Urothelium cell line (cell line): ENCODE measurements at places on chromosomes 4 and X.

DNA sequence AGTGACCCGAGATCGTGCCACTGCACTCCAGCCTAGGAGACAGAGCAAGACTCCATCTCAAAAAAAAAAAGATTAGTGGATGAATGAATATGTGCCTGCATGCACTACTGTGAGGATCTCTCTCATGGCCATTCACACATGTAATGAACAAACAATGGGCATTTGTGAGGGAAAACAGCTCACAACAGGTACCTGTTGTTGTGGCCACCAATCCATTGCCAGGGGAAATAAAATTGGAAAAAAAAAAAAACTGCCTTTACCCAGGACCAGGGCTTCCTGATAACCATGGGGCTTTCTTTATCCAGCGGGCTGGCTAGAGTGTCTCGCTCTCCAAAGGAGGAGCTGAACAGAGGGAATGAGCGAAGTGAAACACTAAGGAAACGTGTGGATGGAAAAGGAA lies 7.4 kb downstream of the SCD5 start:
- no peak for DNase-seq

DNA sequence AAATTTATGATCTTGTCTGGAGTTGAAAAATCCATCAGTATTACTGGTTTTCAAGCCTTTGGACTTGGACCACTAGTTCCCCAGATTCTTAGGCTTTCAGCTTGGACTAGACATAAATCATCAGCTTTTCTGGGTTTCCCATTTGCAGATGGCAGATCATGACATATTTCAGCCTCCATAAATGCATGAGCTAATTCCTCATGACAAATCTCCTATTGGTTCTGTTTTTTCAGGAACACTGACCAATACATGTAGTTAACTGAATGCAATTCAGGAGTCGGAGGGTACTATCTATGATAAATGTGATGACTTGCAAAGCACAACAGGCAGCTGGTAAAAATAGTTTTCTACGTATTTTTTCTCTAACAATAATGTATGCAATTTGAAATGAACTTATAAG lies 635.6 kb downstream of the TRAM1L1 start:
- no peak for DNase-seq

DNA sequence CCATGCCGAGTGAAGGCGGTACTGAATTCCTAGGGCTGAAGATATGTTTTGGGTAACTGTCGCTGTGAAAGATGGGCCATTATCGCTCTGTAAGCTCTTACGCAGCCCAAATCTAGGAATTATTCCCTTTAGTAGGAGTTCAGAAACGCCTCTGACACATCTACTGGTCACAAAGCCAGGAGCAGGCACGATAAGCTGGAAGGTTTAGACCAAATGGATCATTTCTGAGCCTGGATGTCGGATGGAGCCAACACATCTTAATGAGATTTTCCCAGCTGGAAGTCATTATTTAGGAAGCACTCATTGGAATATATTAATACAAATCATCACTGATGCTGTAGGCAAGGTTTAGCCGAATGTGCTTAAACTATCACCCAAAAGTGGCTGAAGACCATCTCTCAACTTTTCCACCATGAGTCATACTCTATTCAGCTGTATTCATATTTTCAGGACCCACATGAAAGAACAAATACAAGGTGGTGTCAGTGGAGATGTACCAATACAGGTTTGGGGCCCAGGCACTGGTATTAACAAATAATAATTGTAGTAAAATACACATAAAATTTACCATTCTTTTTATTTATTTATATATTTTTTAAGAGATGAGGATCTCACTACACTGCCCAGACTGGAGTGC lies 34.2 kb upstream of the ATRX start:
- no peak for DNase-seq

- DNase-seq: no peak
These were observed 1877.2 kb downstream of the PCDH7 start for GRCh38 chr4:32597354-32597753.

DNA sequence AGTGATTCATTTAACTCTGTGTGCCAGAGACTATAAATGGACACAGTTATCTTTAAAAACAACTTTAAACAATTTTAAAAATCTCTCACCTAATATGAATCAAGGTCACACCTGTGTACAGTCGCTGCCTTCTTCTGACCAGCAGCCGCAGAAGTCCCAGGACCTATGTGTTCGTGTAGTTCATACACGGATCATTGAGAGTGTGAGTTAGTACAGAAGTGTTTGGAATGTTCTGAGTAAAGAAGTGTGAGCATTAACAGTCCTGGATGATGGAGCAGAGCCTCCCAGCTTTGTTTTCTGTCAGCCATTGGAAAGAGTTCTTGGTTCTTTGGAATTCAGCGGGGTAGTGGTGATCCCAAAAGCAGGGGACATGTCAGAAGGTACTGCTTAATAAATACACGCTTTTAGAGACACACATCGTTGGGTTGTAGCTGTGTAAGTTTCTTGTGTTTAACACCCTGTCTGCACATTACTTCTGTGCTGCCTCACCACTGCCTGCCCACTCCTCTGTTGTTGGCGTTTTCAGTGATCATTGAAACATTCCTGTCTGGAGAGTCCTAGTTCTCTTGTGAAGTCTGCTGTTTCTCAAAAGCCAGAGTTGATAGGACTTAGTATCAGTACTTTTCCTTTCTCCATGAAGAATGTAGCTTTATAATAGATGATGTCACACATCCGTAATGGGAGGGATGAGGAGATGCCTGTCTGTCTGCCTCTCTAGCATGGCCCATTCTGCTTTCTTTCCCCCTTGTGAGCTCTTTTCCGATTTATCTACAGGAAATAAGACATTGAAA lies 90.6 kb downstream of the PTTG2 start:
- DNase-seq: no peak

DNA sequence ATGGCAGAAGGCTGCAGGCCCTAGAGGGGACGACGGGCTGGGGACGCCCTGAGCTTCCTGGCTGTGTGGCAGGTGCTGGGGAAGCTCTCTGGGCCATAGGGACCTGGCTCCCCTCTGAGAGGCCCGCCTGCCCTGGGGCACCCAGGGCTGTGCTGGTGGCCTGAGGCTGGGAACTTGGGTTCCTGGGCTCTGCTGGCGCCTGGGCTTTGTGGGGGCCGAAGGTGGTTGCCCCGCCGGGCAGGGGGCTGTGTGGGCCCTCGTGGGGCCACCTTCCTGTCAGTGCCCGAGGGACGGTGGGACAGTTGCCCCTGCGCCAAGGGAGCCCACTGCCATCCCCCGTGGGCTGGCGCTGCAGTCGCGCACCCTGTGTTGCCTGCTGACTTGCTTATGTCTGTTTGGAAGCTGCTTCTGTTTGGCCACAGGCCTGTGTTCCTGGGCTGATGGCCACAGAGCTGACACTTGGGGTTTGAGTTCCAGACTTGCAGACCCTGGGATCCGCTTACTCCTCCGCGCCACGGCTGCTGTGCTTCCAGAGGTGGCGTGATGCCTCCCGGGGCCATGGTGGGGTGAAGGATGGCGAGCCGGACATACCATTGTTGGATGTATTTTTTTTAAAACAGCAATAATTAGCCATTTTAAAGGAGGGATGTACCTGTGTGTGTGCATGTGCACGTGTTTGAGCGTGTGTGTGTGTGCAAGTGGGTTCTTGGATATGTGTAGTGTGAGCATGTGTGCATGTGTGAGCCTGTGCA lies 8.5 kb downstream of the NAT8L start:
- no peak for DNase-seq
